Right kidney (tissue), 9 donors: ENCODE measurements at places on chromosomes 13 and 19.

DNA sequence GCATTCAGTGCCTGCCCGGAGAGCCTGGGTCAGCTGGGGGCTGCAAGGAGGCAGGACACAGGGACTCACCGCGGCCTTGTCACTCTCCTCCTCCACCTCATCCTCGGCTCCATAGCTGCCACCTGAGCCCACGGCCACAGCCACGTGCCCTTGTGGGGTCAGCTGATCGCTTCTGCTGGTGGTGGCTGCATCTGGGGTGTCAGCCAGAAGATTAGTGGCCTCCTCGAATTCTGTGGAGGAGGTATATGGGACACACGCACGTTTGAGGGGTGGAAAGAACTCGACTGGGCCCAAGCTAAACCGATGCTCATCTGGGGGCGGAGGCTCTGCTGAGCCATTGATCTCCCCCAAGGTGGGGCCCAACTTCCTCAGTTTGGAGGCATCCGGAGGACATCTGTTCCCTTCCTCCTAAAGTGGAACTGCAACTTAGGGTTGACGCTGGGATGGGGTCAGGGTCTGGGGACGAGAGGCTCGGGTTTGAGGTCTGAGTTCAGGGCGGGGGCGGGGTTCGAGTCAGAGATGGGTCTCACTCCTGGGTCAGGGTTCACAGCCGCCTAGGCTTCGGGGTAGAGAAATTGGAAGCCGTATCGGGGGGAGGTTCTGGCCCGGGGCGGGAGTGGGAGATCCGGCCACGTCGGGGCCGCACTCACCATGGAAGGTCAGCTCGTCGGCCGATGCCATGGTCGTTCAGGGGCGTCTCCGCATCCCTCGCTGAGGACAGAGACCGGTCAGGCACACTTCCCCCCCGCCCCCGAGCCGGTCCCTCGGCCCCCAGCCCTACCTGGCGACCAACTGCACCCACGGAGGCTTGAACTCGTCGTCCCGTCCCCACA is 493 bp downstream of the YIPF2 start:
- DNase-seq = no peak

DNA sequence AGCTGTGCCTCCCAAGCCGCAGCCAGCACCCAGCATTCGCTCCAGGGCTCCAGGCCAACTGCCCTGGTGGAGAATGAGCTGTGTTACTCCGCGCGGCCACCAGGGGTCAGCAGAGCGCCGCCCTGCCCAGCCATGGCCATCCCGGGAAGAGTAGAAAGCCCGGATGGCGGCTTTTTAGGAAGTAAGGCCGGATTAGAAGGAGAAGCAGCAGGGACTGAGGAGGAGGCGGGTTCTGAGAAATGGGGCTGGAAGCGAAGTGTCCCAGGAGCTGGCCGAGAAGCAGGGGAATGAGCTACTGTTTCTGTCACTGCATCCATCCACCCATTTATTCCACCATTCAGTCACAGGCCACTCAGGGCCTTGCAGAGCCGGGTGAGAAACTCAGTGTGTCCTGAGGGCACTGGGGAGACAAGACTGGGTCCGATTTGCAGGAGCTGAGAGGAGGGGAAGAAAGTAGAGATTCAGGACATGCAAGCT is 6.6 kb upstream of the NPAS1 start:
- DNase-seq = peak; percentile 70

- DNase-seq = no peak
Measured at GRCh38 chr19:8238251-8238650, 29.1 kb downstream of the CERS4 start.

DNA sequence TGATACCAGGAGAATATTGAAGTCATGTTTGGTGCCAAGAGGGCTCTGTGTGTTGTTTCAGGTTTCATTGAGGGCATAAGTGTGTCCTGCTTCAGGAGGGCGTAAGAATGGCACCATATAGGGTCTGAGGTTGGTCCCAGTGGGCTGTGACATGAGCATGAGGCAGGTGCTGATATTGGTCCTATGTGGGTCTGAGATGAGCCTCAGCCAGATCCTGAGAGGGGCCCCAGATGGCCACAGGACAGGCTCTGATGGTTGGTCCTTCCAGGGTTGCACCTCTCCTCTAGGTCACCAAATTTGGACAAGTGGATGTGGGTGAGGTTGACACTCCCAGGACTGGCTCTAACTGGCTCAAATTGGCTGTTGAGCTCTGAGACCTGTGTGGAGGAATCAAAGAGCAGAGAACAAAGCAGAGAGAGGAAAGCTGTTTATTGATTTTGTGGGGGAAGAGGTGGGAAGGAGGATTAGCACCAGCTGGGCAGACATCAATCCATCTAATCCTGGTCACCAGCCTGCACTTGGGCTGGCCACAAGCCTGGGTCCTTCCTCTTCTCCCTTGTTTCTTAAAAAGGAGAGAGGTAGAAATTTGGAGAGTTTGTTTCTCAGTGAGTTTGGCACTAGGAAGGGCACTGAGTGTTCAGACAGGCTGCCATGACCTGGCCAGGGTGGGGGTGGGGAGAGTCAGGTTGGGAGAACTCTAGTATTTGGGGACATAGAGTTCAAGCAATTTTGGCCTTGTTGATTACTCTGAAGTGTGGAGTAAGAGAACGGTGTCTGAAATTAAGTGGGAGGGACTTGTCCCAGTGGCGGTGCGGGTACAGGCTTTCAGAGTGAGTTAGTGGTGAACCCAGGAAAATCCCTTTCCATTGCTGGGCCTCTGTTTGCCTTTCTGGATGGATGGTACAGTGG is 38.7 kb downstream of the CYP2B6 start:
- no peak for DNase-seq

DNA sequence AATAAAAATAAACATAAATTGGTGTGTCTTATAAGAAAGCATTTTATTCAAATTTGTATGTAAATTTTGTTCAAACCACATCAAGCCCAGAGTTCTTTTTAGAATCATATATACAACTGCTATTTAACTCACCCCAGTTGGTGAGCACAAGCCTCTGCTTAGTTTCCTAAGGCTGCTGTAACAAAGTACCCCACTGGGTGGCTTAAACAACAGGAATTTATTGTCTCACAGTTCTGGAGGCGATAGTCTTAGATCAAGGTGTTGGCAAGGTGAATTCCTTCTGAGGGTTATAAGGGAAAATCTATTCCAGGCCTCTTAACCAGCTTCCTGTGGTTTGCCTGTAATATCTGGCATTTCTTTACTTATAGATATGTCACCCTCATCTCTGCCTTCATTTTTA is 1133.5 kb downstream of the OLFM4 start:
- no peak for DNase-seq

- no peak for DNase-seq
Measured at GRCh38 chr19:38433268-38433733, at the start of gene RYR1. Gene RYR1, plus strand, starts transcription at chr19:38433691. Its CDS starts 139 bp downstream, at chr19:38433830.

- no peak for DNase-seq
Measured at GRCh38 chr19:10852098-10852800, 4.0 kb downstream of the C19orf38 start.
